ENCODE measurements at places on chromosomes 2 and 18.

- no peak for DNase-seq
Measured at GRCh38 chr2:239146741-239147181, 254.1 kb downstream of the HDAC4 start.

- DNase-seq: peak; percentile 22
Measured at GRCh38 chr2:85754313-85755095, 713 bp downstream of the ATOH8 start.

- no peak for DNase-seq
Measured at GRCh38 chr2:97763176-97763845, 49.9 kb downstream of the ZAP70 start.

GRCh38 chr2:112257575-112257974 lies 2.7 kb upstream of the ZC3H8 start:
- DNase-seq: no peak

GRCh38 chr2:62774555-62775366 lies 69.2 kb downstream of the EHBP1 start:
- peak; percentile 53 for DNase-seq

- DNase-seq: no peak
Measured at GRCh38 chr18:34131006-34131405, 93.7 kb downstream of the NOL4 start.

GRCh38 chr18:11909591-11910026 lies 1.5 kb upstream of the MPPE1 start:
- peak; percentile 12 for DNase-seq

DNA sequence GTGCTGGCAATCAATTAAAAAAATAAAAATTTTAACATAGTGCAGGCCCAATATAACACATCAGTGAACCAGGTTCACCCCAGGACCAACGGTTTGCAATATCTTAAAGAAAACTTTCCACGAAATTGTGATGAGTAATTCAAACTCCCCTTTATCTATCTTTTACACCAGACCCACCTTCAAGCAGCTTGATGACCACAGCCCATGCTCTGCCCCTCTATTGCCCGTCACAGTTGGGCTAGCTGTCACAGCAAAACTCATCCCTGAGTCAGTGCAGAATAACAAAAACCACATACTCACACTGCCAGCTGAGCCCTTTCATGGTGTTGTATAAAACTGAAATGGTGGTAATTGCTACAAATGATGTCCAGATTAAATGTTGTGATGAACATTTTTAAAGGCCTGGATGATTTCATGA lies 112.5 kb upstream of the CREB1 start:
- no peak for DNase-seq

GRCh38 chr2:84424152-84424551 lies 34.9 kb downstream of the SUCLG1 start:
- no peak for DNase-seq

- no peak for DNase-seq
Measured at GRCh38 chr2:98029718-98030222, 34.0 kb upstream of the TMEM131 start.

DNA sequence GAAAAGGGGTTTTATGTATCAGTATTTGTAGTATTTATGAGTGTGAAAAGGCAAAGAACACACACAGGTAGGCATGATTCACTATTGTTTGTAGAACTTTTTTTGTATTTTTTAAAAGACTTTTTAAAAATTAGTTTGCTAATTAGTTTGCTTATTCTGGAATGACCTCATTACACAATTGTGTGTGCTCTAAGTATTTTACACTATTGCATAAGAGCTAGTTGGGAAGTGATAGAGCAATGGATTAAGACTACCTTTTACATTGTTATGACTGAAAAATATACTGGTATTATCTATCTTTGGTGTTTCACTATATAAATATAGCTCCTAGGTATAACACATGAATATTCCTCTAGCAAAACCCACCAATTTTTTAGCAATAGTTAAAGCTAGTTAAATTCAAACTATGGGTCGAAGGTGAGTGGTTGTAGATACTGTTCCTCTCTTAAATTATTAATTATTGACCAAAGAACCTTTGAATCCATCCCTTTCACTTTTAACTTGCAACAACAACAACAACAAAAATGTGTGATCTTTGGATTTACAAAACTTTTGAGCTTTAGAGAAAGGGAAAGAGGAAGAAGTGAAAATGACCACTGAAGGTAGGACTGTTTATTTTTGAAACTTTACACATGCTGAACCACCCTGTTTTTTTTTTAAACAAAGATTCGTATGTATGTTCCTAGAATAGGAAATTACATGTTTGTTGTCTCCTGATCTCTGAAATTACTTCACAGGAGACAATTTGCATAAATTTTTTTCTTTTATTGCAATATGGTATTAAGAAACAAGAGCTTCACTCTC lies 18.7 kb downstream of the ITPRID2 start:
- no peak for DNase-seq

DNA sequence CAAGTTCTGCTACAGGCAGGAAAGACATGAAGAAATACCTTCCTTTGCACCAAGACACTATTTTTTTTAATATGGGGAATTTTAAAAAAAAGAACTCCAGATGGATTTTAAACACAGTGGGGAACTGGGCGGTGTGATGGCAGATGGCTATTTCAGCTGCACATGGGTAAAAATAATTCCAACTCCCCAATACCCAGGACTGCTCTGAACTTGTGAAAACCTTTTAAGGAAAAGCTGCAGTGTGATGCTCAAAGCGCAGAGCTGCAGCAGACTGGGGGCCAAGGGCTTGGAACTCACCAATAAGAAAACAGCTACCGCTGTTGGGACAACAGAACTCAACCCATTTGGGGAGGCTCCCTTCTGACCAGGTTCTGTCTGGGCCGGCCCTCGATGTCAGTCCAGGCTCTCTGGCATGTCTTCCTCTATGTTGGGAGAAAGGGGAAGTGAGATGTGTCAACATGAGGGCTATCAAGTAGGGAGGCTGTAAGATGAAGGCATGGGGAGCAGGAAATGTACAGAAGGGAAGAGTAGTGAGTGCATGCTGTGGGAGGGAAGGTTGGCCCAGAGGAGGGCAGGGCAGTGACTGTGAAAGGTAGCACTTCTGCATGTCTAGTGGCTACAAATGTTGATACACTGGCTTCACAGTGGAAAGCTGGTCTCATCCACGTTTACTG lies 64.0 kb upstream of the SLC14A2 start:
- DNase-seq: no peak

GRCh38 chr18:78487649-78488048 lies 492.0 kb upstream of the SALL3 start:
- no peak for DNase-seq

GRCh38 chr18:60146220-60146960 lies 226.2 kb downstream of the MC4R start:
- no peak for DNase-seq

GRCh38 chr18:56662502-56662901 lies 11.3 kb downstream of the WDR7 start:
- DNase-seq: no peak

DNA sequence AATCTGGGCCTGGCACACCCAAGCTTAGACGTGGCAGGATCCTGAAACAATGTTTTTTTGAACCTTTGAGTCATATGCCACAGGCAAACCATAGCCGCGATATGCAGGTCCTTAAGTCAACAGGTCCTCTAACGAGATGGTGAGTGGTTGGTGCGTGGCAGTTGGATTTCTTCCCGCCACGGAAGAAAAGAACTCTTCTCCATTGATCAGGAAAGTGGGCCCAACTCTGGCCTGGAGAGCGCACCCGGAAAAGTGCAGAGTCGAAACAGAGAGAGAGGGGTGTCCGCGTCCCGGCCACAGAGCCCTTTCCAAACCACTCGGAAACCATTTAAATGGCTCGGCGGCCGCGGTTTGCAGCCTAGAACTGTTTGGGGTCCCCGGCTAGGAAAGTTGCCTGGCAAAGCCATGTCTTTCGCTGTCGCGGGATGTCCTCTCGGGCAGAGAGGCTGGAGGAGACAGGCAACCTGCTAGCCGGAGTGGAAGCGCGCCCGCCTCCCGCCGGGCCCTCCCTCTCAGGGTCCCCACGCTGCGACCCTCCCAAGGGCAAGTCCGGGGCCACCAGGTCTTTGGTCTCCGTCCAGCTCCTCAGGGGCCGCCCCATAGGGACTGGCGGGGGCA lies 777 bp downstream of the GALNT3 start:
- no peak for DNase-seq

- no peak for DNase-seq
Measured at GRCh38 chr2:120745420-120746111, 9.9 kb downstream of the GLI2 start.

DNA sequence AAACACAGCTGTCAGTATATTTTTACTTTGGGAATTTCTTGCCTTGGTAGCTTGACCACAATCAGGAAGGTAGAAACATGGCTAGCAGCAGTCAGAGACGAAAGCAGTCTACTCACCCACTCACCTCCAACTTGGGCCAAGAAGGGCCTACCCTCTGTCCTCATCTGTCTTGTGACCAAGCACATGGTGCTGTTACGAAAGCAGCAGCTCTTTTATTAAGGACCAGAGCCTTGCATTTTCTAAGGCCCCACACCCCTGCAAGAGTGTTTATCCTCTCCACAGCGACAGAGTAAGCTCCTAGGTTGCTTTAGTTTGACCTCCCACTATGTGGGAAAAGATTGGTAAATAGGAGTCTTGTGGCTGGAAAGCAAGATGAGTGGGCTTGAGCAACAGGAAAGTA lies 31.3 kb upstream of the MSTN start:
- DNase-seq: no peak

DNA sequence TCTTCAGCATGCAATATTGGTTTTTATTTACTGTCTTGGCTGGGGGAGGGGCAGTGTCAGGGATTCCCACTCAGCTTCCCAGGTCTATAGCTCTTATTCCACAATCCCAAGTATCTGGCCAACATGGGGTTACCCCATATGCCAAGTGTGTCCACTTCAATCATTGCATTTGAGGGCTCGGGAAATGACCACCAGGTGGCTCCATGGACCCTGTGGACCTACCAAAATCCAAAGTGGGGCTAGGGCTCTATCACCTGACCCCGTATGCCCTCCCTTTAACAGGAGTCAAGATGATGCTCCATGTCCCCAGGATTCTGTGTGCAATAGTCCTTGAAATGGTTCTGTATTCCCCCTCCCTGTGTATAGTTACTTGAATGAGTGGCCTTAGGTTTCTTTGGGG lies 12.1 kb upstream of the TRAF3IP1 start:
- DNase-seq: no peak

- DNase-seq: peak; percentile 29
Measured at GRCh38 chr2:145692971-145693478, 1173.1 kb upstream of the ZEB2 start.

DNA sequence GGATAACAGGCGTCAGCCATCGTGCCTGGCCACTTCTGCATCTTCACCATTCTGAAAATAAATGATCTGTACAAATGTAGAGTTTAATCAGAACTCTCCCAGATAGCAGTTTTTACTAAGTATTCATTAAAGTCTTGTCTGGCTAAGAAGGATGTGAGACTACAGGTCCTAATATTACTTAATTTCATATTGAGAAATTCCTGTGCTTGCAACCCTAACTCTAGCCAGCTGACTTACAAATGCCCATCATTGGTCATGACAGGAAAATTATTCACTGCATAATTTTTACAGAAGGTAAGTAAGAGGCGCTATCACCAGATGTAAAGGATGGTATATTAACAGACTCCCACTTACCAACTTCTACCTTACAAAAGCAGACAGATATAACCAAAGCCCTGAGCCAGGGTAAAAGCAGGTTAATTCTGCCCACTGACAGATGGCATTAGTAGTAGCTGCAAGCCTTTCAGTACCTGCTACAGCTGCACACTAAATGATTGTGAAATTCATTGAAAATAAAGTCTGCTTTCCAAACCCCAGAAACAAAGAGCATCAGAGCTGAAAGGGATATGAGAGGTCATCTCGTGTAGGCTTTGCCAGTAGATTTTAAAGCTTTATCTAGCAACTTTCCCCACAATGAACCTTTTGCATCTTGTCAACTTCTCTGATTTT lies 271.3 kb upstream of the STON1 start:
- DNase-seq: no peak

- DNase-seq: no peak
Measured at GRCh38 chr2:217438821-217439220, 564.0 kb downstream of the TNS1 start.

GRCh38 chr2:26540961-26541360 lies 63.0 kb upstream of the OTOF start:
- no peak for DNase-seq

GRCh38 chr2:39368376-39368775 lies 68.7 kb downstream of the MAP4K3 start:
- no peak for DNase-seq

DNA sequence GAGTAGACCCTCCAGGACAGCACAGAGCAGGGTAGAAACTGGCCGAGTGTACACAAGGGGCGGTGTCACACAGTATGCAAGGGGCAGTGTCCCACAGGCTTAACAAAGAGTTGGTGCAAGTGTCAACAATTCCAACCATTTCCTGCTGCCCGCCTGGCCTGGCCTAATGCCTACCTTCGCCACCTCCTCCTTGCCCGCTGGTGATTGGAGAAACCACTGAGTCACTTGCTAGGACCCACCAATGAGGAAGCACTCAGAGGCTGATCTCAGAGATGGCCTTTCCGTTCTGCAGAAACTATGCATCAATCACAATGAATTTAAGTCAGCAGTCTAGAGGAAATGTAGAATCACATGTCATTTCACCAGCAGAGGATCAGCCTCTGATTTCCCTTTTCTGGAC lies 263.3 kb upstream of the PKDCC start:
- no peak for DNase-seq

DNA sequence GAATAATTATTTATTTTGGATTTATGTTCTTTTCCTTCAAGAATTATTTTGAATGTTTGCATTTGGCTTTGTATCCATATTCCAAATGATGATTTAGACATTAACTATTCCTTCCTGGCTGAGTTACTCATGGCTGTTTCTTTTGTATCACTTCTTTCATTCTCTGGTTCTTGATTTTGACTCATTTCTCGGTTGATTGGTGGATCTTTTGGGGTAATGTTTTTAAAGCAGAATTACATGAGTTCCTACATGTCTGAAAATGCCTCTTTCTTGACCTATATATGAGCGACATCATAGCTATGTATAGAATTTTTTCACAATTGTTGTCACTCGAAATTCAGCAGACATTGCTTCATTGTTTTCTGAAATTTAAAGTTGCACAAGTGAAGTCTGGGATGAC lies 39.5 kb downstream of the CYP26B1 start:
- DNase-seq: no peak

DNA sequence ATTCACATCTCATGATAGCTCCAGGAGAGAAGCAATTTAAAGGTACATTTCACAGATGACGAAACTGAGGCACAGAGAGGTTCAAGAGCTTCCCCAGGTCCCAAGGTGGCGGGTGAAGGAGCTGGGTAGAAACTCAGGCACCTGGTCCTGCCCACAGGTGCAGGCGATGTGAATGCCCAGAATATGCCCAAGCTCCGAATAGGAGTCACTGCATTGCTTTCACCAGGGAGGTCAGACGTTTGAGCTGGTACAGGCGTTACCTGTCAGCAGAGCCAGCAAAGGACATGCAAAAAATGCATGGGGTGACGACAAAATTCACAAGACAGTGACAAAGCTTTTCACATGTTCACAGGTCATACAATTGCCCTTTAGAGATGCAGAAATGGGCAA lies 247.9 kb downstream of the HDAC4 start:
- DNase-seq: no peak

GRCh38 chr2:29108225-29108624 lies 7.0 kb upstream of the CLIP4 start:
- DNase-seq: no peak

All from CD4-positive, alpha-beta T cell treated with Interleukin-17A for 1 hour (primary cell).